ENCODE measurements at places on chromosomes 11 and 22.

- no peak for DNase-seq
Observed at GRCh38 chr11:126436209-126436755, 80.8 kb downstream of the ST3GAL4 start.

DNA sequence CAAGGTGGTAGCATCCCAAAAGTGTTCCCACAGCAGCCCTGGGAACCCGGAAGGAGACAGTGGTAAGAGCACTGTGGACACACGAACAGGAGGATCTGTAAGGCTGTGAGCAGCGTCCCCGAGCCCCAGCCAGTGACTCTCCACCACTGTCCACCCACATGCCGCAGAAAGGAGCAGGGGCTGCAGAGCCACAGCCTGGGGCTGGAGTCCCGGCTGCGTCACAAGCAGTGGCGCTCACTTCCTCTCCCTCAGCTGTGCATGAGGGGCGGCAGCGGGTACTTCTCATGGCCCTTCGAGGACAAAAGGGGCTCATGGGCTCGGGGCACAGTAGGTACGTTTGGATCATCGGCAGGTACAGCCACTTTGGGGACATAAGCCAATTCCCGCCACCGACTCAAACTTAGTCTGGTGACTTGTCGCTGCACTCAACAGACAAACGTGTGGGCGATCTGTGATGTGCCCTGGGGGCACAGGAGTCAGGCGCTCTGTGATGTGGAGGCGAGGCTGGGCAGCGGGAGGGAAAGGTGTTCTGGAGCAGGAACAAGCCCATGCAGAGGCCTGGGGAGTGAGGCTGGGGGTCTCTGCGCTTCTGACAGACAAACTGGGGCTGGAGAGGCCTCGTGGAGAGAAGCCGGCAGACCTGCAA lies 68.5 kb downstream of the SCUBE1 start:
- DNase-seq, result no peak

DNA sequence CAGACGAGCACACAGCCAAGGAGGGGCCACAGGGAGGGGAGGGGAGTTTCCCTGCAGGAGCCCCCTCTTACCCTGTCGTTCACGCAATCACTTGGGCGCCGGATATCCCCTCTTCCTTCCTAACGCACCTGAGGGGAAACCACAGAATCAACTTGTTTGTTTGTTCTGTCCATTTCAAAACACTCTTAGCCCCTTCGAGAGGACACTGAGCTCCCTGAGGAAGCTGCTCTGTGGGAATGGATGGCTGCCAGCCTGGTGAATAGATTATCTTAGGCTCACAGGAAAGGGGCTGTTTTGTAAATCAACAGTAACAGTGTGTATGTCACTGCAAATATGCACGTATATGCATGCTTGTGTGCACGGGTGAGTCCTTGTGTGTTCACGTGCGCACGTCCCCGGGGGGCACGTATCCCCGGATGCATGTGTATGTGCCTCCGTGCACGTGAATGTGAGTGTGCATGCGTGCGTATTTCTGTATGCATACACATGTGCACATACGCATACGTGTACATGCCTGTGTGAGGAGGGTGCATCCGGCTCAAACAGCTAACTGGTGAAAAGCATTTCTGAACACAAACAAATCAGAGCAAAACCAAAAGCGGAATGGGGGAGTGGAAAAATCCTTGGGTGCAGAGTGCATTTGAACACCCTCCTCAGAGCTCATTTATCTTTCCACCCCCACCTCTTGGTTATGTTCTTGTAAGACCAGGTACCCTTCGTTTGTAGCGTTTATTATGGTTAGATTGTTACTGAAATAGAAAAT lies 7.2 kb downstream of the ARSA start:
- no peak for DNase-seq

GRCh38 chr11:62479631-62480201 lies 60.9 kb downstream of the SCGB1A1 start:
- no peak for DNase-seq

- no peak for DNase-seq
Observed at GRCh38 chr11:17014833-17015626, 816 bp upstream of the PLEKHA7 start.

DNA sequence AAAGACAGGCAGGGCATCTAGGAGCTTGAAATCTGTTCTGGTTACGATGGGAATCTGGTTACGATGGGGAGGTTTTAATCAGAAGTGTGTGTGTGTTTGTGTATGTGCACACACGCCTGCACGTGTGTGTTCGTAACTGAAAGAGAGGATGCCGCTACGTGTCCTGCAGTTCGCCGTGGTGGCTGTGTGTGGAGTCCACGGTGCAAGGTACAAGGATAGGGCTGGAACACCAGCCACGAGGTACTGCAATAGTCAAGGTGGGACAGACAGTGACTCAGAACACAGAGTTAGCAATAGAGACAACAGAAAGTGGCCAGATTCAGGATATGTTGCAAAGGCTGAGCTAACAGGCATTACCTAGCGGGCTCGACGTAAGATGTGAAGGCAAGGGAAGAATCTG lies 46.7 kb downstream of the IGSF9B start:
- no peak for DNase-seq

- peak; percentile 80 for DNase-seq
Observed at GRCh38 chr22:46085828-46086576, 64.3 kb upstream of the PPARA start.

DNA sequence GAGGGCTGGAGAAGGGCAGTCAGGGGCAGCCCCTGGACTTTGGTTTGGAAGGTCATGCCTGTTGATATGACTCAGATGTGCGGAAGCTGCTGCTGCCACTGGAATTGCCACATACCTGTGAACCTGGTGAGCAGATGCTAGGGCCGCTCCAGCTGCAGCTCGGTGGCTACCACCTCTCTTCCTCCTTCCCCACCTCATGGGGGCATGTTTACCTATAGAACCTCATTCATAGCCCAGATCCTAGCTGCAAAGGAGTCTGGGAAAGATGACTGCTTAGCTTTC lies 17.5 kb upstream of the TSPAN18 start:
- no peak for DNase-seq

DNA sequence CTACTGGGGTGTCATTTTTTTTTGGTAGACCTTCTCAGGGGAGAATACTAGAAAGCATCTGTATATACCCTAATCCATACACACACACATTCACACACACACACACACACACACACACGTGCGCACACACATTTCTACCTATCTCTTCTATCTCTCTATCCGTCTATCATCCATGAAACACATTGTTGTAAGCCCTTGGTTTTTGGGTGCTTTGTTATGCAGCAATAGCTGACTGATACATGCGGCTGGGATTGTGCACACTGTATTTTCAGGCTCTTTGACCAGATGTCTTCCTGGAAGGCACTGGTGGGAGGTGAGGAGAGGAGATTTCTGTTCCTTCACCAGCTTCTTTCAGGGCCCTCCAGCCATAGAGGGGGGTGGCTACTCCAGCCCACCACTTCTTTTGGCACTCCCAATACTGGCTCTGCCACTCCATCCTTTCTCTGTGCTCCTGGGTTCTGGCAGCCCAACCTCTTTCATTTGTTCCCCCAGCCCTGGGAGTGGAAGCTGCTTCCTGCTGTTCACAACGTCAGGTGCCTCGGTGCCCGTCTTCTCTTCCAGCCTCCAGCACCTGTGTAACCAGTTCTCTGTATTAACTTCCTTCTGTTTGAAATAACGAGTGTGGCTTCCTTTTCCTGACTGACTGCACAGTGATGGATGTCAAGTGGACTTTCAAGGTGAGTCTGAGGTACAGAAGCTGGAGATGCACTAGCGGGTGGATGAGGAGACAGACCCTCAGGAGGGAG lies 12.4 kb upstream of the MUC2 start:
- DNase-seq, result no peak

DNA sequence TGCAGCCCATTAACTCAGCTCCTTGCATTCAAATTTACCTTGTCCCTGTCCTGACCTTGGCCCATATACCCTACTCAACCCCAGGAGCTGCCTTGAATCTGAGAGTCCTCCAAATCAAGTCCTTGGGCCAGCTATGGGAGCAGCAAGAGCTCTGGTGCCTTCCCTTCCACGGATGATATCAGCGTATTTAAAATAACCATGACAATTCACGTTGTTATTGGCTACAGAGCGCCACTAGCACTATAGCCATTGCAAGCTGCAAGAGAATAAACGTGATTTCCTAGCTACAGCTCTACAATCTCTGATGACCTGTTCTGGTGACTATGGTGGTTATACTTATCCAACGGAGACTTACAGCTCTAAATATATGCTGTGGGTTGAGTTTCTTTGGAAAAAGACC lies 357.8 kb downstream of the LARGE1 start:
- DNase-seq, result no peak

DNA sequence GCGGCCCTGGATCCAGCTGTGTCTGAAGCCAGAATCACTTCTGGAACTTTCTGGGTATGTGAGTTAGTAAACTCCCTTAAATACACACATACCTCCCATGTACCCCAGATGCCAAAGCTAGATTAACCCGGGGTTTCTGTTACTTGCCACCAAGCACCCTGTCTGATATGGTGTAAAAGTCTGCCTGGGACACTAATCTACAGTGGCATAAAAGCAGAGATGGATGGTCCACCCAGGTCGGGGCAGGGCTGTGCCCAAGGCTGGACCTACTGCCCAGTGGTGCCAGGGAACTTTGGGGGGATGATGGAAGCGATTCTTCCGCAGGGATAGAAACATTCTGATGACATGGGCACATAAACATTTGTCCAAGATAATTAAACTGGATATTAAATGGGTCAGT lies 12.7 kb downstream of the MRGPRF start:
- no peak for DNase-seq

GRCh38 chr22:50007057-50007511 lies 5.5 kb downstream of the IL17REL start:
- DNase-seq, result no peak

DNA sequence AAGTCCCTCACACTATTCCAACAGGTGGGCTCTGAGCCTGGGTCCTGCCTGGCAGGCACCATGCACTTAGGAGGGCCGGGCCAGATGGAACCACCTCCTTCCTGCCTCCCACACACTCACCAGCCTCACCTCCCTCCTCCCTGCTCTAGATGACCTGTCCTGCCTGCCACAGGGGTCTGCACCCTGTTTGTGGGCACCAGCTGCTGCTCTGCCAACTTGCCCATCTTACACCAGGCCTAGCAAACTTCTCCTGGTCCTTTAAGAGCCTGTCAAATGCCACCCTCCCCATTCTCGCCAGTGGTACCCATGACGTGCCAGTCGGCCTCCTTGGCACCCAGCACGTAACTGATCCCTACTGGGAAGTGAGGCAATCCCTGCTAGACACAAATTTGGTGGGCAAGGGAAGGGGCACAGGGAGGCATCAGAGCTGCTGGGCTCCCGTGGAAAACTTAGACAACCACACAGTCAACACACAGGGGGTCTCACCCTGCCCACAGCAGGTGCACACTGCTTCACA lies 3.1 kb downstream of the MOB2 start:
- DNase-seq, result no peak

GRCh38 chr11:13216019-13216710 lies 61.4 kb upstream of the BMAL1 start:
- DNase-seq, result peak; percentile 73

DNA sequence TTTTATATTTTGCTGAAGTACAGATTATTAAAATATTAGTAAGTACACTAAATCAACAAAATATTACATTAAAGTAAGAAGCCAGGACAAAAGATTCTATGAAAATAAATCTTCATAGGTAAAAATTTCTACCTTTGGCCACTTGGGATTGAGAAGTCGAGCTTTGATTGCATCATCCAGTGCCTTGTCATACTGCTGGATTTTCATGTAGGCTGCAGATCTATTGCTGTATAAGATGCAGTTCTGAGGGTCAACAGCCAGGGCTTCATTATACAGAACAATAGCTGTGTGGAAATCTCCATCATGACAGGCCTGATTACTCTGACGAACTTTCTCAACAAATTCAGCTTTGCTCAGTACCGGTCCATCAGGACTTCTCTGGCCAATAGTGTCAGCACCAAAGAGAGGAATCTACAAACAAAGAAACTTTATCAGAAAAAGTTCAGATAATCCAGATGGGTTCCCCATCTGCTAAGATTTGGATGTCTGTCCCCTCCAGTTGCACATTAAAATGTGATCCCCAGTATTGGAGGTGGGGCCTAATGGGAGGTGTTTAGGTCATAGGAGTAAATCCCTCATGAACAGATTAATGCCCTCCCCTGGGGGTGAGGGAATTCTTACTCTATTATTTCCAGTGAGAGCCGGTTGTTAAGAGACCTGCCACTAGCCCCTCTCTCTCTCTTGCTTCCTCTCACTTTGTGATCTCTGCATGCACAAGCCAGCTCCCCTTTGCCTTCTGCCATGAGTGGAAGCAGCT lies 50.0 kb downstream of the TTC28 start:
- no peak for DNase-seq

- DNase-seq, result no peak
Observed at GRCh38 chr22:37776639-37777005, 31.1 kb upstream of the GCAT start.
